A549 treated with Mapracorat at 1 μM for 4 hours (cell line): ENCODE measurements at places on chromosomes 3 and 15. TPM values are rescaled to one million over a fixed set of nuclear protein-coding genes. Genes with fewer than 3 reads are reported as not detected.

Gene GJD2
- total RNA-seq, result not detected in 5 replicates

Gene KBTBD12
- not detected in 5 replicates for total RNA-seq

Gene OR5K2
- not detected in 5 replicates for total RNA-seq

Gene HRG
- not detected in 5 replicates for total RNA-seq

Gene PLA2G4B
- 0.78 to 2.1 TPM (median 1.7 TPM) in 5 replicates for total RNA-seq

Gene XCR1
- total RNA-seq, result not detected in 5 replicates

Gene CD86
- not detected in 5 replicates for total RNA-seq

Gene BCL2A1
- total RNA-seq, result 9.8 to 18.7 TPM (median 12.3 TPM) in 5 replicates

Gene TIMP4
- 10.0 to 14.3 TPM (median 11.9 TPM) in 5 replicates for total RNA-seq
